C1 segment of cervical spinal cord (tissue), 14 donors: ENCODE measurements at places on chromosomes 13 and 19.

DNA sequence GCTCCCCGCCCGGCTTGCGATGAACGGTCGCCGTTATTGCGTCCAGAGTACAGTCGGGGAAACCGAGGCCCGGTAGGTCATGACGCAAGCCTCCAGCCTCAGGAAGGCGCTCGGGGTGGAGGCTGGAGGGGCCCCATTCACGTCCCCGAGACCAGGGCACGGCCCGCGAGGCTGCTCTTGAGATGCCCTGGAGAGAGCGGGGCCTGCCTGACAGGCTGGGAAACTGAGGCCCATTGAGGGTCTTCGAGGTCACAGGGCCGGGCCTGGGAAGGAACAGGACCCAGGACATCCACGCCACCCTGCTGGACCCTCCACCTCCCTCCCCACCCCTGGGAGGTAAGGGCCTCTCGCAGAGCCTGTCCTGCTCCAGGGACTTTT, 367 bp downstream of the NDUFS7 start:
- no peak for DNase-seq

- peak; percentile 18 for DNase-seq
Observed at GRCh38 chr13:96020155-96020575, 33.0 kb downstream of the UGGT2 start.

DNA sequence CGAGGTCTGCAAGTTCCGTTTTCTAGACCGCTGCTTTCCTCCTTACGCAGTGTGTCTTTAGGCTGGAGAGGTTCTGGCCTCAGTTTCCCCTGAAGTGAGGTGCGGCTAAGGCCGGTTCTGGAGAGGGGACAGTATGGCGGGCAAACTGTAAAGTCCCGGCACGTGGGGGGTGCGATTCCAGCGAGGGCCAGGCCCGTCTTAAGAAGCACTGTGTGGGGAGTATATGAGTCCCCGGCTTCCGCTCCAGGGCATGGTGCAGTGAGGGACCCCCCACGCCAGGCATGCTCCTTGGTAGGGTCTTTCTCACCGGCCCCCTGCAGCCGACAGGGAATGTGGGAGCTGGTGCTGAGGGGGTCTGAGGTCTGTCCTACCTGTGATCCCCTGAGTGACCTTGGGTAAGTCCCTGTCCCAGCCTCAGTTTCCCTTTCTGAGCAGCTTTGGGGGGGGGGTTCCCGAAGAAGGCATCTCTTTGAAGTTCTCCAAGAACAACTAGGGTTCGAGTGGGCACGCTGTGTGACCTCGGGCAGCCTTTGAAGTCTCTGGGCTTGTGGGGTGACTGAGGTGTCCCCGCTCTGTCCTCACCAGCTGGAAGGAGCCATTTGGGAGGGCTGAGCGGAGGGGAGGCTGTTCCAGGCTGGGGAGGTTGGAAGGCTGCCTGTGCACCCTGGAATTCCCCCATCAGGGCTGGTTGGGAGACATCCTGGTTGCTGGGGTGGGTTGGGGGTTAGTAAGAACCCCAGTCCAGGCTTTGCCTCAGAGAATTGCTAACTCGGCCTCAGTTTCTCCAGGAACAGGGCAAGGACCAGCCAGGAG, 1.5 kb downstream of the NFIC start:
- no peak for DNase-seq

- DNase-seq = no peak
Observed at GRCh38 chr13:34338102-34338501, 520.2 kb downstream of the RFC3 start.

DNA sequence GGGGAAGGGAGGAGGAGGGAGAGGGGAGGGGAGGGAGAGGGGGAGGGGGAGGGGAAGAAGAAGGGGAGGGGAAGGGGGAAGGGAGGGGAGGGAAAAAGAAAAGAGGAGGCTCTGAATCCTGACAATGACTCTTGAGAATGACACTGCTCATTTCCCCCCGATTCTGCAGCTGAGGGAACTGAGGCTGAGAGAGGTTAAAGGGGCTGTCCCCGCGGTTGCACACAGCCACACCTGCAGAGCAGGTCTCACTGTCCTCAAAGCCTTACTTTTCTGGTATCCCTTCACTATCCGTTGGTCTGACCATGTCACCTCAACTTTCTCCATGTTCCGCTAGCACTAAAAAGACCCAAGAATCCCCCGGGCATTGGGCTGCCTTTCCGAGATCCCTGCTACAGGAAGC, 35.4 kb downstream of the CYP4F2 start:
- no peak for DNase-seq

DNA sequence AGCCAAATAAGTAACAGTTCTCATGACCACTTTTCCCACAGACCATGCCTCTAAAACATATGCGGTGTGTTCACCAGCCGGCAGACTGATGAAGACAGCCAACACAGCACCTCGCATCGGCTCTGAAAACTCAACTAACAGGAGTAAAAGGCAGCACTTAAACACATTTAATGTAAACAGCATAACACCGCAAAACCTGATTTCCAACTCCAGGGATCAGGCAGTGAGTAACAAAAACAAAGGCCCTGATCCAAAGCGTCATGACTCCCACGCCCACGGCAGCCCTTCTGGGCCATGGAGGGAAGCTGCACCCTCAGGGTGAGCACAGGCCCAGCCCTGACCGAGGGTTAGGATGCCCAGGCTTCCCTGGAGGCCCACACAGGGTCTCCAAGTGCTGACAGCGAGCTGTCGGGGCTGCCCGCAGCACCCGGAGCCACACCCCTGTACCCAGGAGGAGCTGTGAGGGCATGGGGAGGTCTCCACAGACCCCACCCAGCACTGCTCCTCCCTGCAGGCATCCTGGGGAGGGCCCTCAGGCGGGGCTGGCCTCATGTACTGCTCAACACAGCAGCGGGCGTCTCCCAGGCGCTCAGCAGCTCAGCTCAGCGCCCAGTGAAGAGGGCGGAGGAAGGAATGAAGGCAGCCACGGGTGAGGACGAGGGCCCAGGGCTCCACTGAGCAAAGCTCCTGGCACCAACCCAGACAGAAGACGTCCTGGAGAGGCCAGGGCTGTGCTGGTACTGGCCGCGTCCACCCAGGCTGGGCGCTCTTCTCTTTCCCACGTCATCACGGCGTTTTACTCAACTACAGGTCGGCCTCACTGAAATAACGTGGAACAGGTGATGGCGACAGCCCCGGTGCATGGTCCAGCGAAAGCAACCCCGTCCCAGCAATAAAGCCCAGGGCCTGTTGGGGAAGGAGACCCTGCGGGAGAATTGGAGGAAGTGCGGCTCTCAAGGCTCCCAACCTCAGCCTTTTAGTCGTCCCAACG, 53.7 kb downstream of the RASA3 start:
- DNase-seq = no peak

DNA sequence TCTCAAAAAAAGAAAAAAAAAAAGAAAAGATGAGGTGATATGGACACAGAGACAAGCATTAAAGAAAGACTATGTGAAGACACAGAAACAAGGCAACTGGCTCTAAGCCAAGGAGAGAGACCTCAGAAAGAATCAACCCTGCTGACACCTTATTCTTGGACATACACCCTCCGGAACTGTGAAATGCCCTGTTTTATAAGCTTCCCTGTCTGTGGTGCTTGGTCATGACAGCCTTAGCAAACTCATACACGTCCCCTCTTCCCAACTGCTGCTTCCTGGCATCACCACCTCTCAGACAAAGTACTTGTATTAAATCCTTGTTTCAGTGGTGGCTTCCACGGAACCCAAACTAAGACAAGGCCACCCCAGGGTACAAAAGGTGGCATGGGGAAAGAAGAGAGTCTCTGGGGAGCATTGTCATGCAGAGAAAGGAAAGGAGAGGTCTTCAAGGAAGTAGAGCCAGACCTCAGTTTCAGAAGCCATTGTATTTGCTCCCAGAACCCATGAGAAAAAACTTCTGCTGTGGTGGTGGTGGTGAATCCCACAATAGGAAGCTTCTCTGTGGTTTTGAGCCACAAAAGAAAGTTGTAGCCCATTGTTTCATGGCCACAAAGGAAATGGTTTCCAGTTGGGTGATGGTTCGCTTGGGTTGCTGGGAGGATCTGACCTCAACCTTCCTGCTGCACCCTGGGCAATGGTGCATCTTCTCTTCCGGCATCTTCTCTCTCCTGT, 16.3 kb upstream of the TSPAN16 start:
- DNase-seq = no peak

- DNase-seq = peak; percentile 3
Observed at GRCh38 chr13:109700176-109700575, 86.2 kb downstream of the IRS2 start.
